ENCODE measurements at places on chromosomes 12 and 14. TPM values are rescaled to one million over a fixed set of nuclear protein-coding genes. Genes with fewer than 3 reads are reported as not detected.

Gene CCDC38
- not detected for total RNA-seq

Gene CEP83
- 102 TPM for total RNA-seq

Gene TCL1B
- not detected for total RNA-seq

Gene NAV3
- total RNA-seq = 0.04 TPM

Gene RDH12
- total RNA-seq = not detected

Gene CRIP1
- total RNA-seq = 140 TPM

Gene PZP
- total RNA-seq = not detected

Gene SLC38A4
- not detected for total RNA-seq

Gene FLRT2
- not detected for total RNA-seq

Gene OR6S1
- total RNA-seq = not detected

Gene PLCZ1
- not detected for total RNA-seq

Gene ERP27
- 0.60 TPM for total RNA-seq

Gene RTL1
- 0.11 TPM for total RNA-seq

Gene HOXC9
- not detected for total RNA-seq

Gene BLOC1S1
- total RNA-seq = 191 TPM

Gene MAP1LC3B2
- 0.71 TPM for total RNA-seq

Gene AMHR2
- total RNA-seq = not detected

Gene ADCY4
- 0.69 TPM for total RNA-seq

Gene SLC10A1
- total RNA-seq = not detected

Gene SERPINA6
- total RNA-seq = not detected

Gene DDX55
- total RNA-seq = 41.6 TPM

Gene SIX6
- total RNA-seq = not detected

Gene TMPRSS12
- not detected for total RNA-seq

Gene TAS2R19
- total RNA-seq = 16.4 TPM

Gene PLEKHG7
- not detected for total RNA-seq

Gene KIF21A
- 0.82 TPM for total RNA-seq
